ENCODE measurements at places on chromosomes 6 and 20. TPM values are rescaled to one million over a fixed set of nuclear protein-coding genes. Genes with fewer than 3 reads are reported as not detected.

C20orf202 gene
- 0.24 TPM for total RNA-seq

LGSN gene
- not detected for total RNA-seq

DNA sequence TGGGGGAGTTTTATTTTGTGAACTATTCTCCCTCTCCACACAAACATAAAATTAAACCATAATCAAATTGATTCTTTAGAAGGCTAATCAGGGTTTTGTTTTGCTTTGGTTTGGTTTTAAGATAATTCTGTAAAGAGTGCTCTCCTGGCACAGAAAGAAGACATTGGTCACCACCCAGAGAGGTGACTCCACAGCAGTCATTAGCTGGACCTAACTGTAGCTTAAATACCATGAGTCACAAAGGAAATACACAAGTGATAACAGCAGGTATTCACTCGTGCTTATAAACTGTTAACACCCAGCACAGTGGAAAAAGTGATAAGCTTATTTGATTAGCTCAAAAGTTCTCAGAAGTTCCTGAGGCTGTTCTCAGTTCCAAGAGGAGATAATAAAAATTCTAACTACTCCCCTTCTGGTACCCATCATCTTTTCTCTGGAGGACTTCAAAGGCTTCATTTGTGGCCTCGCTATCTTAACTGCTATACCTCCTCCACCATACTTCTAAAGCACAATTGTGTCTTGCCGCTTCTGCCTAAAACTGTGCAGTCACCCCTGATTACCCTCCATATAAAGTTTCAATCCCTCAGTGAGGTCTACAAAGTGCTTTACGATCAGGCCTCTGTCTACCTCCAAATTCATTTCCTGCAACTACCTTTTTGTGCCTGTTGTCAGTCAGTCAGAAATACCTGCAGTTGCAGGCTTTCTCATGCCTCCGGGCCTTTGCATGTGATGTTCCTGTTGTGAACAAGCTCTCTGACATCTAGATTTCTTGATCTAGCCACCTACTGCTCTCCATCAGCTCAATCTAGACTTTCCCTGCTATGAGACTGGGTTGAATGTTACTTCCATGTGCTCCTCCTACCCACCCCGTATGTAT is 201.1 kb downstream of the SAMD5 start:
- no peak for DNase-seq
- H3K27ac ChIP-seq, result no peak overlapping the region
- H3K36me3 ChIP-seq, result no peaks in the 10 kb centered on the region
- no peaks in the 10 kb centered on the region for H3K27me3 ChIP-seq
- H3K4me1 ChIP-seq, result no peaks in the 10 kb centered on the region
- no peak overlapping the region for H3K4me3 ChIP-seq

GRCh38 chr6:148493424-148493823 is 150.8 kb downstream of the SASH1 start:
- H3K4me1 ChIP-seq, result peaks cover 34% of the 10 kb centered on the region
- no peak overlapping the region for H3K4me3 ChIP-seq
- no peaks in the 10 kb centered on the region for H3K36me3 ChIP-seq

DNA sequence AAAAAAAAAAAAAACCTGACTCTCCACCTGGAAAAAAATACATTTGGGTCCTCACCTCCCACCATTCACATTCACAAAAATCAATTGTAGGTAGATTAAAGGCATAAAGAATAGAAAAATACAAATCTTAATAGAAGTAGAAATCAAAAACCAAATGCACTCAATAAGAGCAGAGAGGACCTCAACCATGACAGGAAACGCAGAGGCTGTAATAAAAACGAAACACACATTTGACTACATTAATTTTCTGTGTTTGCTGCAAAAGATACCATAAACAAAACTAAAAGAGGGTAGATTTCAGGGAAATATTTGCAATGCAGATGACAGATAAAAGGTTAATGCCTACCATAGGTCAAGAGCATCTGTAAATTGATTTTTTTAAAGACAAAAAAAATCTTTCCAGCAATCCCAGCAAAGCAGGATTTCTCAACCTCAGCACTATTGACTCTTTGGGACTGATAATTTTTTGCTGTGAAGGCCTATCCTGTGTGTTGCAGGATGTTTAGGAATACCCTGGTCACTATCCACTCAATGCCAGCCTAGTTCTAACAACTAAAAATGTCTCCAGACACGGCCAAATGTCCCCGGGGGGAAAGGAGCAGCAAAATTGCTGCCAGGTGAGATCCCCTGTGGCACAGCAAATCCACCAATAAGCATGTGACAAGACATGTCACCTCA is 9.1 kb downstream of the ETV7 start:
- no peak overlapping the region for H3K27ac ChIP-seq
- no peak for DNase-seq
- H3K4me1 ChIP-seq, result no peaks in the 10 kb centered on the region
- no peaks in the 10 kb centered on the region for H3K36me3 ChIP-seq
- H3K4me3 ChIP-seq, result no peak overlapping the region
- H3K27me3 ChIP-seq, result no peaks in the 10 kb centered on the region

- H3K27ac ChIP-seq, result no peak overlapping the region
- H3K36me3 ChIP-seq, result no peaks in the 10 kb centered on the region
- no peaks in the 10 kb centered on the region for H3K4me1 ChIP-seq
- DNase-seq, result no peak
Observed at GRCh38 chr6:3131695-3132094, 13.2 kb downstream of the BPHL start.

DNA sequence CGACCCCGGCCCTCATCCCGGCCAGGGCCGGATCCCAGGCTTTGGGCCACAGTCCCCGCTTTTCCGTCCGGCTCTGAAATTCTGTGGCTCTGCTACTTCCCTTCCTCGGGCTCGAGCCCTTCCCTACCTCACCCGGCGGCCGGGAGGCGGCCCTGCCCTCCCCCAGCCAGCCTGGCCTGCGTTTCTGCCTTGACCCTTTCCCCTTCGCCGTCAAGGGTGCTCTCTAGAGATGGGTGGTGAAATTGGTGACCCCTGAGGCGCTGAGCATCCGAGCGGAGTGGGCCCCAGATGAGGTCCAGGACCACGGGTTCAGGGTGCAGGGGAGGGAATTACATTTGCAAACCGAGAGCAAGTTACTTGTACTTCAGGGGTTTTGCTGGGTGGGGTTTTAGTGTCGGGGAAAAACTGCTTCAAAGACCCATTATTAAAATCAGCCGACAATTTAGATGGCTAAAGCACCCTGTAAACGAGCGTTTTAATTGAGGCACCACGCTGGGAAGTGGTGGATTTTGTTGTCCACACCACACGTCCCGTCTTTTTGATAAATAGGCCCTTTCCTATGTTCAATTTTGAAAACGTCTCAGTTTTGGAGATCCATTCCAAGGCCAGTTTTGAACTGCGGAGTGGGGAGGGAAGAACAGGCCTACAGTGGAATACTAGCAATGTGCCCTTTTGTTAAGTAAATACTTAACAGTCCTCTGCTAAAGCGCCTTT is 9.9 kb downstream of the TFAP2A start:
- no peaks in the 10 kb centered on the region for H3K36me3 ChIP-seq
- no peak for DNase-seq
- peaks cover 9% of the 10 kb centered on the region for H3K4me1 ChIP-seq
- peak overlapping the region; percentile 35 for H3K27ac ChIP-seq
- H3K27me3 ChIP-seq, result peaks cover 79% of the 10 kb centered on the region

DNA sequence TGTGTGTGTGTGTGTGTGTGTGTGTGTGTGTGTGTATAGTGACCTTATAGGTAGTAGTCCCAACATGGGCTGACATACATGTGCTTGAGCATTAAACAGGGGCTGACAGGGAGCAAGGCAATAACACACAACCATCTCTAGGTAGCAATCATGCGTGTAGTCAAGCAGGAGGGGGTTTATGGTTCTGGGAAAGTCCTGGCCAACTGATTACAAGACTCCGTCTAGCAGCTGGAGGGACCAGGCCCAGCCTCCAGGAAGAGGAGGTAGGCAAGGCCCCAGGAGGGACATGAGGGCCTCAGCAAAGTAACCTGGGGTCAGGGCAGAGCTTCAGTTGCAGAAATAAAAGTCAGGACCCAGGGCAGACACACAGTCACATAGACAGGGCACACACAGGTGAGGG is 60.6 kb upstream of the E2F3 start:
- no peak overlapping the region for H3K4me3 ChIP-seq
- no peaks in the 10 kb centered on the region for H3K4me1 ChIP-seq
- H3K27me3 ChIP-seq, result no peaks in the 10 kb centered on the region
- no peak for DNase-seq
- no peaks in the 10 kb centered on the region for H3K36me3 ChIP-seq
- H3K27ac ChIP-seq, result no peak overlapping the region

DNA sequence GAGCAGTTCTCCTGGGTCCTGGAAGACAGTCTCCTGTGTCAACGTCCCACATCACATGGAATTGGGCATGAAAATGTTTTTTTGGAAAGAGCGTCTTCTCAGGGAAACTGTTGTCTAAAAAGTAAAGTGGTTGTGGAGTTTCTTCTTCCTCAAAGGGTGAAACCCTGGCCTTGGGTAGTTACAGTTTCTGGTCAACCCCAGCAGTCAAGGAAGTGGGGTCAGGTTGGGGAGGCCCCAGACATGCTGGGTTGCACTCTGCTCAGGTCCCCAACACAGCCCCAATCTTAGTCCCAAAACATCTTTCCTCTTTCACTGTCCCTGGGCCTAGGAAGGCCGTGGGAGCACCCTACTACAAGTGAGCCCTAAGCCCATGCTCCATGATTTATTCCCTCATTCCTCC is 996 bp upstream of the NFKBIE start:
- H3K27ac ChIP-seq, result no peak overlapping the region
- H3K4me3 ChIP-seq, result no peak overlapping the region
- no peaks in the 10 kb centered on the region for H3K36me3 ChIP-seq
- peaks cover 29% of the 10 kb centered on the region for H3K27me3 ChIP-seq
- DNase-seq, result no peak
